Pancreas (tissue), 10 donors: ENCODE measurements at places on chromosomes 4 and X. TPM values are rescaled to one million over a fixed set of nuclear protein-coding genes. Genes with fewer than 3 reads are reported as not detected.

GRCh38 chrX:71671043-71671780 lies 3.9 kb downstream of the LOC101059915 start:
- no peak for DNase-seq

GRCh38 chr4:77146186-77147078 lies 10.6 kb upstream of the CCNG2 start:
- DNase-seq, result no peak

DNA sequence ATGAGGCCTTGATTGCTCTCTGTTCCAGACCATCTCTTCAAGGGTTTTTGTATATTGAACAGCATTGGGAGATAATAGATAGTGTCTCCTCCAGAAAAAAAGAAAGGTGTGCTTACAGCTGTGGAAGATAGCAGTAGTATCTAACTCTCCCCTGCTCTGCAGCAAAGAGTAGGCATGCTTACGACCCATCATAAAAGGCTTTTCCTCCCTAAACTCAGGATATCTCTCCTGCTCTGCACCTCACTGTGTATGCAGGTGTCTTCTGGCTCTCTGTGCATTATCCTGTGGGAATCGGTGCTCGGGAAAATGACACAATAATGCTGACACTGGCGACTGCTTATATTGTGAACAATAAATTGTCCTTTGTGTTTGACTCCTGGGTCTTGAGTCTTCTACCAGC lies 216.0 kb downstream of the RAB28 start:
- DNase-seq, result no peak

DNA sequence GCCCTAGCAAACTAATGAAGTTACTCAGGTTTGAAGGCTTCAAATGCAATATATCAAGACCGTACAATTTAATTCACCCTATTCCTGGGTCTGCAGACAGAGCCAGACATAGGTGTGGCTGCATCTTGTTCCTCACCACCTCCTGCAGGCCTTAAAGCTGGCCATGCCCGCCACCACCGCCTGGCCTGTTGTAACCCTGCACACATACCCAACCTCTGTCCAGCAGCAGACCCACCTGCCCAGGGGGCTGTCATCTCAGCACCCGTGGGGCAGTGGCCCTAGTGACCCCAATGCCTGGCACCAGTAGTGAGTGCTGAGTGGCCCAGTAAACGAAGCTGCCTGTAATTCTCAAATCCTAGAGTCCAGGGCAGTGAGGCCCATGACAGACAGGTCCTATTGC lies 40.7 kb downstream of the ZBTB49 start:
- DNase-seq, result no peak

DNA sequence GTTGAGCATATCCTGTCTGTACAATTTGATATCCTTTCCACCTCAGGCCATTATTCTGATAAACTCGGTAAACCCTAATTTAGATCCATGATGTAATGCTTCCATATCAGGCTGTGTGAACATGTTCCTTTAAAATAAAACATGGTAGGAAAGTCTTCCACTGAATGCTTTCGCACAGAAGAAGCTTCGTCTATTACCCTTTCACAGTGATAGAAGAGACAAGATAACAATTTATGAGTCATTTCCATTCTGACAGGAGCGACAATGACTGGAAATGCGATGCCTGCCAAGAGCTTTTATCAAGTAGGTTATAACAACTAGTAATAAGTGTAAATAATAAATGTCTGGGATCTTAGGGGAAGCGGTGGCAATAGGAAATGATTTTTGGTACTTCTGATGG lies 98.8 kb downstream of the TTC29 start:
- no peak for DNase-seq

DNA sequence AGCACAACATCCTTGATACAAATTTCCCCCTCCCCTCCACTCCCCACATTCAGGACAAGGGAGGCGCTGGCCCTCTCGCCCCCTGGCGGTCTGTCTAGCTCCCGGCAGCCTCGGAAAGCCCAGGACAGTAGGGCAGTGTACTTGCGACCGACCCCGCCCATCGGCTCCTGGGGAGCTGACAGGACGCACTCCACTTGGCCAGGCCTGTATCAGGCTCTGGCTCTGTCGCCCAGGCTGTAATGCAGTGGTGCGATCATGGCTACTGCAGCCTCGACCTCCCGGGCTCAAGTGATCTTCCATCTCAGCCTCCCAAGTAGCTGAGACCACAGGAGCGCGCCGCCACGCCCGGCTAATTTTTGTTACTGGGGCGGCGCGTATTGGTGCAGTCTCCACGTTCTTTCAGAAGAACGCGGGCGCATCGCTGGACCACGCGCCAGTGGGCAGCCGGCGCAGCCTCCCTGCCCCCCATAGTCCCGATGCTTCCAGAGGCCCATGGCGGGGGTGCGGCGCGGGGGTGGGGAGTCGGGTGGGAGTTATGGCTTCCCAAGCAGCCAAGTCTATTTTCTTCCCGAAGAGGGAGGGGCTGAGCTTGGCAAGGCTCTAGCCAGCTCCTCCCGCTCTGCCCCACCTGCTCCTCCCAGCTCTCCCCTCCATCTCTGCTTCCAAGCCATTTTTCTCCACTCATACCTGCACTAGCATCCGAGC lies 7.8 kb upstream of the AKAP14 start:
- DNase-seq, result peak; percentile 66

Gene TMPRSS11F
- not detected for total RNA-seq

Gene CFAP299
- total RNA-seq, result not detected

Gene MAP7D2
- 0.75 TPM for total RNA-seq

Gene XG
- not detected for total RNA-seq
